ENCODE measurements at places on chromosomes 1 and 21. TPM values are rescaled to one million over a fixed set of nuclear protein-coding genes. Genes with fewer than 3 reads are reported as not detected.

- no peak for DNase-seq
These were observed 91.1 kb downstream of the SMYD2 start for GRCh38 chr1:214372092-214372491.

DNA sequence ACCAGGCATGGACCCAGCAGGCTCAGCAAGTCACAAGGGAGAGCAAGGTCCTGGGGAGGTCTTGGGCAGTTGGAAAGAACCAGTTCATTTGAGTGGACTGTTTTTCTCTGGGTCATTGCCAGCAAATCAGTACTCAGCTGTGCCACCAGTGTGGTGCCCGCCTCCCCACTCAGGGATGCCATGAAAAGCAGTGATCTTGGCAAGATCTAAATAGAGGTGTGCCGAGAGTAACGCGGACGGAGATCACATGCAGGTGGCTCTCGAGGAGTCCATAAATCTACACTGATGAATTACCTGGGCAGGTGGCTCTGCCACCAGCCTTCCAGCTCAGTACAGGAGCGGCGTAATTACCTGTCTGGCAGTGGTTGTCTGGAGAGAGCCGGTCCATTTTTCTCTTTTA lies 642.2 kb downstream of the PTPRU start:
- DNase-seq = no peak

GRCh38 chr1:5250336-5250735 lies 595.9 kb downstream of the AJAP1 start:
- peak; percentile 10 for DNase-seq

DNA sequence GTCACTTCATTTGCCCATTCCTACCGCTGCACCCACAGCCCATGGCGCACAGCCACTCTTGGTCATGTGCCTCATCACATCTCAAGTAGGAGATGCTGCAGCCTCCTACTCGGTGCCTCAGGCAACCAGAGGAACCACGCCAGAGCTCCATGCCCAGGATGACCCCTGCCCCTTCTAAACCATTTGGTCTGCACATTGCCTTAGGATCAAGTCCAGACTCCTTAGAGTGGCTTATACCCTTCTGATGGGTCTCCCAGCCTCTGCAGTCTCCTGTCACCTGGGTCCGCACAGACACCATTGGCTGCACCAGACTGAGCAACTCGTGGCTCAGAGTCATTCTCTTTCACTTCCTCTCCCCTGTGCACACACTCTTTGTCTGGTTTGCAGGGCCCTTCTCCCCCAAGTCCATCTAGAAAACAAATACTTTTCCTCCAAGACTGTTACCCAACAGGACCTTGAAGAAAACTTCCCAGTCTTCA lies 2.2 kb upstream of the ADORA3 start:
- DNase-seq = no peak

DNA sequence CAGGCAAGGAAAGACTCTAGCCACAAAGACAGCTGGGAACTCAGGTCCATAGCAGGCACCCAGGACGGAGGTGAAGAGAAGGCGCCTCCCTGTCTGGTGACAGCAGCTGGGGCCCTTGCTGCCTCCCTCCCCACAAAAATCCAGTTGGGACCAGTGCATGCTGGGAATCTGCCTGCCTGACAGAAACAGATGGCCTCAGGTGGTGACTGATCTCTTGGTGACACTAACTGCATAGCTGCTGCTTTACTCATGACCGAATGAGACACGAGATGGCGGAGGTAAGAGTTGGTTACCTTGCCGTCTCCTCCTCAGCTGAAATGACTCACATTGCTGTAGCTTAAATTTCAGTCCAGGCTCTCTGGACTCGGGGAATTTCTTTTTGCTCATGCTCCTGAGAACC lies 130.3 kb downstream of the FGGY start:
- no peak for DNase-seq

- no peak for DNase-seq
These were observed 2.4 kb downstream of the GRIK3 start for GRCh38 chr1:37031871-37032270.

DNA sequence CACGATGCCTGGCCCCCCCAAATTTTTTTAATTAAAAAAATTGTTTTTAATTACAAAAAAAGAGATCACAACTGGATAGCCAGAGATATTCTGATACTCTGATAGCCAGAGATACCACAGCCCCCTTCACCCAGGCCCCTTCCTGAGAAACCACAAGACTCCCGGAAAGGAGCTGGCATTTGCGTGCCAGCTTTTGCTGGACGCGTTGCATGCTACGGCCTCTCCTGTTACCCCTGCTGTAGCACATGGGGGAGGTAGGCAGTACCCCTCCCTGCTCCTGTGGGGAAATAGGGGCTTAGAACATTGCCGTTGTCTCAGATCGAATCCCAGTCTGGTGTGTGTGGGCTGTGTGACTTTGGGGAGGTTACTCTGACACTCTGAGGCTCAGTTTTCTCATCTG lies 22.7 kb downstream of the MFAP2 start:
- no peak for DNase-seq

DNA sequence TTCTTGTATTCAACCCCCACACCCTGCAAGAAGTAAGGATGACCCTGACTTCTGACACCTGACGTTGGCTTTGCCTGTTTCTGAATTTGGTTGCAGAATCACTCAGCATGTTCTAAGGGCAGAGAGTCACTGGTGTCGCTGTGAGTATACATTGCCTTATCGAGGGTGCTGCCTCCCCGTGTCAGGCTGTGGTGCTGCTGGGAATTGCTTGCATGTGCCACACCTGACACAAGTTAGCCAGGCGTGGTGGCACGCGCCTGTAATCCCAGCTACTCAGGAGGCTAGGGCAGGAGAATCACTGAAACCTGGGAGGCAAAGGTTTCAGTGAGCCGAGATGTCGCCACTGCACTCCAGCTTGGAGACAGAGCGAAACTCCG lies 45.9 kb downstream of the WDR4 start:
- no peak for DNase-seq

DNA sequence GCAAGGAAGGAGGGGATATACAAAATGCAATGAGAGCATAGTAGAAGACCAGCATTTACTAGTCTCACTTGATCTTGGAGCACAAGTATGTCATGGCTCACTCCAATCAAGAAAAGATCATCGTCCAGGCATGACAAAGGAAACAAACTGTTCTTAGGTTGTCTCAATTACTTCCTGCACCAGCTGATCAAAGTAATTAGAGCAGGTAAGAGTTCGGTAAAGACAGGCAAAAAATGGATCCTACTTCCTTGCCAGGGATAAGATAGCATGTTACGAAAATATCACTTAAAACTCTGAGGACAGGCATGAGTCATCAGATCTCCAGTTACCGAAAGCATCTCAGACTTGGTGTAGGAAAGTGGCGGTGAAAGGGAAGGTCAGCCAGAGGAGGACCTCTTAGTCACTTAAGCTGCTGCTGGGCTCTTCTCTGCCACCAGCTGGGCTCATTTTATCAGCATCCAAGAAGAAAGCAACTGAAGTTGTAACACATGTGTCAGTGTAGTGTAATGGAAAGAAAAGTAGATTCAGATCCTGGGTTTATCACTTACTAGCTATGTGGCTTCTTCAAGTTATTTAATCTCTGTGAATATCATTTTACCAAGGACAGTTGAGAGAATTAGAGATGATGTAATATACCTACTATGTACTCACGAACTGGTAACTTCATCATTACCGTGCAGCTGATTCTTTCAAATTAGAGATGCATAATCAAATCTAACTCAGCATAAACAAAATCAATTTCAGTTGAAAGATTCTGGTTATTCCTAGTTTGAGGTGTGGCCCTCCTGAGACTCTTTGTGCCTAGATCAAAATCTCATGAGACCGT lies 46.8 kb downstream of the XCL1 start:
- no peak for DNase-seq

GRCh38 chr1:150322310-150322709 lies 977 bp downstream of the PRPF3 start:
- no peak for DNase-seq

DNA sequence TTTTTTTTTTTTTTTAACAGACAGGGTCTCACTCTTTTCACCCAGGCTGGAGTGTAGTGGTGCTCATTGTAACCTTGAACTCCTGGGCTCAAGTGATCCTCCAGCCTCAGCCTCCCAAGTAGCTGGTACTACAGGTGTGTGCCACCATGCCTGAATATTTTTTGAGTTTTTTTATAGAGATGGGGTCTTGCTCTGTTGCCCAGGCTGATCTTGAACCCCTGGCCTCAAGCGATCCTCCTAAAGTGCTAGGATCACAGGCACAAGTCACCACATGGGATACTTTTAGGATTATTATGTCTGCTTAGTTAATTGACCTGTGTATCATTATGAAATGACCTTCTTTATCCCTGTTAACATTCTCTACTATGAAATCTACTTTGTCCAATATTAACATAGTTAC lies 38.0 kb downstream of the RASSF5 start:
- DNase-seq = no peak

DNA sequence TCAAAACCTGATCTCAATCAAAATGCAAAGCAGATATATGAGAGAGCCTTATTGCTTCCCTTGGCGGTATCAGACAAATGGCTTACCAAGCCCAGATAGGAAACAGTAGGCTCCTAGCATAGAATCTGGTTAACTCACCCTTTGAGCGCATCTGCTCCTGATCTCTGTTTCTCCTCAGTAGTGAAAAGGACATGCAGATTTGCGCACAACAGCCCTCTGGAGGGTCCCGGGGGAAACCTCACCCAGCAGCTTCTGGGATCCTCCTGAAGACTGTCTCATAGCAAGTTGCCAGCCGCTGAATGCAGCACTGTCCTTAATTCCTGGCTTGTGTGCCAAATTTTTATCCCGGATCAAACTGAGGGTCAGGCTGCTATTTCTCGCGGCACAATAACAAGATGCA lies 192.2 kb downstream of the FASLG start:
- no peak for DNase-seq

MEGF6 gene
- total RNA-seq = 61.7 TPM

- no peak for DNase-seq
These were observed 29.1 kb downstream of the STPG1 start for GRCh38 chr1:24384251-24385090.

GRCh38 chr1:154999571-155000410 lies 2.8 kb upstream of the ZBTB7B start:
- DNase-seq = no peak

DNA sequence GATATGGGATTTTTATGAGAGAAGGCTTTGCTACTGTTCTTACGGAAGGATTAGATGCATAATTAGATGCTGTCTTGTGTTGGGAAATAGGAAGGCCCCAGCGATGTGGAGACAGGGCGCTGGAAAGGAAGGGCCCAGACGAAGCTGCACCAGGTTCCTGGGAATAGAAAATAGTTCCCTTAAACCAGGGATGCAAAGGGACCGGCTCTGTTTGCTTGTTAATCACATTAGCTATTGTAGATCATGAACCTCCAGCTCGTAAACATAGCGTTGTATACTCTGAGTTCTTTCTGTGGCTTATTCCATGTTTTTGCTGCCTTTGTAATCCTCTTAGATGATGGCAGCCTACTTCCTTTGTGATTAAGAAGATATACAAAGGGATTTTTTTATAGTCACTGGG lies 79.8 kb upstream of the COX20 start:
- no peak for DNase-seq

PODN gene
- total RNA-seq = 3.2 TPM

DNA sequence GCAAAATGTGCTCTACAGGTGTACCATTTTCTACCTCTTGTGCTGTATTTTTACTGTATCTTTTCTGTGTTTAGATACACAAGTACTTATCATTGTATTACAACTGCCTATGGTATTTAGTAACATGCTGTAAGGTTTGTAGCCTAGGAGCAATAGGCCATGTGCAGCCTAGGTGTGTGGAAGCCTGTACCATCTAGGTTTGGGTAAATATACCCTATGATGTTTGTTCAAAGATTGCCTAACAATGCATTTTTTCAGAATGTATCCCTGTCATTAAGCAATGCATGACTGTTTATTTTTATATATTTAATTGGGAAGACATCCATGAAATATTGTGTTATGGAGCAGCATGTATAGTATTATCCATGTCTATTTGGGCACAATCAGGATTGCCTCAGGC lies 11.0 kb downstream of the ETV3L start:
- no peak for DNase-seq

DNA sequence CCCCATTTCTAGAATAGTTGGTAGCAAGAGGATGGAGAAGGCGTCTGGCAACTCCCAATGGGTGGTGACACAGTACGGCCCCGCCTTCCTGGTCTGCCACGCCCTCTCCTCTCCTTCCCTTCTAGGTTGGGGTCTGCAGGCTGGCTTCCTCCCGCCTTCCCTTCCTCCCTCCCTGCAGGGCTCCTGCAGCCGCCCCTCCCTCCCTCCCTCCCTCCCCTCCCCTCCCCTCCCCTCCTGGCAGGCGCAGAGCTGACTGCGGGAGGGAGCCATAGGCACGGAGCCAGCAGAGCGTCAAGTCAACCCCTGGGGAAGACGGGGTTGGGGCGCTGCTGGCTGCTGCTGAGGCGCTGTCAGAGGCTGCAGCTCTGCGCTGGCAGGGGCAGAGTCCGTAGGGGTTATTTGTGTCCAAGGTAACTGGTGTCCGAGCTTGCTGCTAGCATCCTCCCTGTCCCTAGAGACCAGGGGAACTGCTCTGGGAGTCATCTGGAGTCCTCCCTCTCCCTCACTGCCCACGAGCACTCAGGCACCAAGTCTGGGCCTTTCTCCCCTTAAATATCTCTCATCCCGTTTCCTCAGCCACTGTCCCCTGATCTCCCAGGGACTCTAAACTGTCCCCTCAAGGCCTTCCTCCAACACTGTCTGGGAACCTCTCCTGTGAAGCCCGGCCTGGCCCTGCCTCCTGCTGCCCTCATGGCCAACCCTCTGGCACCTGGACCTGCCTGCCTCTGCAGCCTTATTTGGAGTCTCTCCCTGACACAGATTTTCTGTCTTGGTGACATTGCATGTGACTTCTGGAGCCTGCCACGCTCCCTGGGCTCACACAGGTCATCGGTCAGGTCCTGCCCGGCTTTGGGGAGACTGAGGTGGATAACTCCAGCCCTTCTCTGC lies 57.4 kb upstream of the ACOT11 start:
- DNase-seq = no peak

GPR61 gene
- total RNA-seq = not detected

GRCh38 chr1:24454673-24455072 lies 39.1 kb downstream of the NIPAL3 start:
- DNase-seq = no peak

DNA sequence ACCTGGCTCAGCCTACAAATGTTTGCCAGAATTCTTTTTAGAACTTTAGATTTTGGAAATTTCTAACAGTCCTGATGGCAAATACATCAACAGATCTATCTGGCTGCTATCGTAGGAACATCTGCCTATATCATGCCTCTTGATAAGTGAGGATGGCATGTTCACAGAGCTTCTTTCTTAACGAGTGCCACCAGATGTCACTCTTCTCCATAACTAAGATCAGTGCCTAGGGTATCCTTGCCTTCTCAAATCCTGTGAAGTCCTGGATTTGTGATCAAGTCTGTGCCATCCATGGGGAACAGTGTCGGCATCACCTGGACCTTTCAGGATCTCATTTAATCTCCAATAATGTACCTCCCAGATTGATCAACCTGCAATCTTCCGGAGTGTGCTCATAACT lies 36.5 kb upstream of the CD5L start:
- no peak for DNase-seq

DNA sequence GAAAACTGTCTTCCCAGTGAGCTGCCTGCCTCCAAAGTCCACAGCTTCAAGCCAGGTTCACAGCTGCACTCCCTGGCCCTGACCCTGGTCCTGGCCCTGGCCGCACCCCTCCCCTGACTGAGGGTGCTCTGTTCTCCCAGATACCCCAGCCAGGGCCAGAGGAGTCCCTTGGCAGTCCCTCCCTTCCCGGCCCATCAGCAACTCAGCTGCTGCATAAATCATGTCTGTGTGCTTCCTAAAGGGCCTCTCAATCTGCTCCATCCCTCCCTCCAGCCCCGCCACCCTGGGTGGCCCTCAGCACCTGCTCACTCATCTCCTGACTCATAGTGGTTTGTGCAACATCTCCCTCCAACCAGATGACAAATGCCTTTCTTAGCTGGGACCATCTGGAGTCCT lies 24.8 kb upstream of the C1orf174 start:
- DNase-seq = no peak

- DNase-seq = no peak
These were observed 28.5 kb upstream of the CASZ1 start for GRCh38 chr1:10824821-10825540.

HPCAL4 gene
- 0.53 TPM for total RNA-seq

Data from type B pancreatic cell (in vitro differentiated cells).